ENCODE measurements at places on chromosomes 2 and 18.

DNA sequence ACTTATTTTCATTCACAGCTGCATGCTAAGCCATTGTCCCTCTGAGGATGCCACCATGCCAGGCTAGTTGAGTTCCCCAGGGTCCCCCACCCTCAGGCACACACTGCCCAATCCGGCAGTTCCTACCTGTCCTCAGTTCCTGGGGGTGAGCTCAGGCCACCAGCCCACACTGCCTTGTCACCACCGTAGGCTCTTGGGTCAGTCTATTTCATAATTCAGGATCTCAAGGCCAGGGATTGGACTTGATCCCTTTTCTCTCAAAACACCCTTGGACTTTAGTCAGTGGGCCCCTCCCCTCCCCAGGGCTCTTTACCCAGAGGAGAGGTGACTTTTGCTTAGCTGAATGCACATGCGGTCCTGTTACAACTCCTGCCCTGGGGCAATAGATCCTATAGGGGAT, 18.7 kb upstream of the MC2R start:
- no peak for DNase-seq

DNA sequence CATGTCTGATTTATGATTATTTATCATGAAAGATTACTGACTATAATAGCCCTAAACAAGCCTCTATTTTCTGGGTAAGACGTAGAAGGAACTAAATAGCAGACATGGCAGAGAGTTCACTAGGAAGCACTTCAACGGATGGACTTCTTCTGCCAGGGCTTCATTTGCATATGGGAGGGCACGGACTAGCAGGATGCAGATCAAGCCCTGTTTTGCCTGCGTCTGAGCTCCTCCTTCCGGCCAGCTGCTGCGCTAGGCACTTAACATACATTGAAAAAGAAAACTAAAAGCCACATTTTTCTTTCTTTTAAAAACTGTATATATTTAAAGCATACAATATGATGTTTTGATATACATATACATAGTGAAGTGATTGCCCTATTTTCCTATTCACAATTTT, 340.0 kb upstream of the MEX3C start:
- peak; percentile 73 for DNase-seq

- DNase-seq, result no peak
These were observed 354.8 kb downstream of the MEIS1 start for GRCh38 chr2:66789741-66790140.

DNA sequence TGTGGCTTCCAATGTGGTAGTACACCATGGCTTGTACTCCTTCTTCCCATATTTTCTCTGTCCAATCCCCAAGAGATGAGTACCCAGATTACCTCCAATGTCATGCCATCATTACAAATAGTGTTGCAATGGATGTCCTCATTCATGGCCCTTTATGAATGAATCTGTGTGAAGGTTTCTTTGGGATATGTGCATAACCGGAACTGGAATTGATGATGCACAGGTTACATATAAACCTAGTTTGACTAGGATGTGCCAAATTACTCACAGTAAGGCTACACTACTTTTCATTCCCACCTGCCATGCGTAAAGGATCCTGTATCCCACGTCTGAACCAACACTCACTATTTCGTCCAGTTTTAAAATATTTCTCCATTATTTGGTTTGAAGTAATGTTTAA, 173.9 kb upstream of the CXCR4 start:
- no peak for DNase-seq

DNA sequence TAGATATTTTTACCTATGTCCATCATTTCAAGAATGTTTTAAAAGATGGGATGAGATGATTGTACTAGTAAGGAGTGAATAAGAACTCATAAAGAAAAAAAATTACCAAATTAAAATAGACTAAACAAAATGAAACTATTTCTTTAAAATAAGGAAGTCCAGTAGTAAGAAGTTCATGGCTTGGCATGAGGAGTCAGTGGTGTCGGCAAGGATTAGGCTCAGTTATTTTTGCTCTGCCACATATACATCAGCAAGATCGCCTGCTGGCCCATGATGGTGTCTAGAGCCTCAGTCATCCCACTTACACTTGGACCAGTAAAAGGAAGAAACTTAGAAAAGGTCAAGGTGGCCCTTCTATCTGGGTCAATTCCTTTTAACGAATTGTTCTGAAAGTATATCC, 300.9 kb upstream of the SLC8A1 start:
- DNase-seq, result no peak

DNA sequence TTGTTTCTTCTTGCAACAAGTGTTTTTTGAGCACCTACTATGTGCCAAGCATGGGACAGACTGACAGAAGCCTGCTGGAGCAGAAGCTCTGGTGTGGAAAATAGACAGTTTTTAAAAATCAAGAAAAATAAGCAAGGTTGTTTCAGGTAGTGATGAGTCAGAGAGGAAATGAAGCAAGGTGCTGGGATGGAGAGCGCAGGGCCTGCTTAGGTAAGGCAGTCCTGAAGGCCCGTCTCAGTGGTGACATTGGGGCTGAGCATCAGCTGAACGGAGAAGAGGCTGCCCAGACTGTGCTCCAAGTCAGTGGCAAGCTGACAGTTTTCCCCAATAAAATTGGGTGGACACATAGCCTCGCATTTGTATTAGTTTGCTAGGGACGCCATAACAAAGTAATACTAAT, 263.6 kb downstream of the SS18 start:
- no peak for DNase-seq

DNA sequence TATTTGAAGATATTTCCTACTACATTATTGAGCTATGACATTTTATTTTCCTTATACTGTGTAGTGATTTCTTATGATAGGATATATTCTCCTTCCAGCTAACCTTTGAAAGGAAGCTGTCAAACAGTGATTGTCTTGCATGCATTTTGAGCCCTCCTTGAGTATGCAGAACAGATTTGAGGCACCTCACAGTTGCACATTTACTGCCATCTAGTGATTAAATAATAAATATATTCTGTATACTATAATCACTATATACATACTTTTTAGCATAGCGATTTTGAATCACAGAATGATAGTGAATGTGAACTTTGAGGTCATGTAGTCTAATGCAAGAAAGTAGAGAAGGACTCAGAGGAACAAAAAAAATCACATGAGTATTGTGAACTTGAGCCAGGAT, 268.4 kb upstream of the CDH19 start:
- DNase-seq, result peak; percentile 21

- DNase-seq, result no peak
These were observed 9.6 kb upstream of the ZAP70 start for GRCh38 chr2:97703741-97704140.

- no peak for DNase-seq
These were observed 91.5 kb downstream of the TEX51 start for GRCh38 chr2:126990200-126990599.

DNA sequence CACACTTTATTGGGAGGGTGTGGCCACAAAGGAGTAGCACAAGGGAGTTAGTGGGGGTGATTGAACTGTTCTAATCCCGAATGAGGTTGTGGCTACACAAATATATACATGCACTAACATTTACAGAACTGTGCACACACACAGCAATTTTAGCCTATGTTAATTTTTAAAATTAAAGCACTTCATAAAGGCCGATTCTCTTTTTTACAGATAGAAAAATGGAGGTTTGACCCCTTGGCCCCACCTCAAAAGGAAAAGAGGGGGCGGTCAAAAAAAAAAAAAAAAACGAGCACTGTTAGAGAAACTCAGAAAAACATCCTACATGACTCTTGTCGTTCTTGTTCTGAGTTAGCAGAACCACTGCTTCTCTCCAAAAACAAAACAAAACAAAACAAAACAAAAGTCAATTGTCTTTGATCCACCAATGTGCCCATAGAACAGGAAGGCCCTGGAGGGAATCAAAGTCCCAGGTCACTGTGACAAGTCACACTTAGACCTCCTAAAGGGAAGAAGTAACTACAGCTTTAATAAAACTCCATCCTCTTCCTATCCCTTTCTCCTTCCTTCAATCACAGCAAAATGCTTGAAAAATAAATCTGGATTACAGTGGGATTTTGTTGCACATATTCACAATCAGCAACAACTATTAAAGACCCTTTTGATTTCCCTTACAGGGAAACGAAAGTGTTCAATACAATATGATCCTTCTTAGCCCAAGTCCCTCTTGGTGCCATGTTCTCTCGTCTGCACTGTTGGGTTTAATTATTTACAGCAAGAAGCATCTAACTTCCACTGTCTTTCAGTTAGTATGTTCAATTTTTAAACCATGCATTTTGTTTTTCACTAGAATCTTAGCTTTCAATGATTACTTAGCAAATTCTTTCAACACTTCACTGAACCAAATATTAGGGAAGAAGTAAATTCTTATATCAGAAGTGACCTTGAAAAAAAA, 16.6 kb downstream of the LRP2 start:
- no peak for DNase-seq

GRCh38 chr2:128292599-128293425, 25.9 kb downstream of the HS6ST1 start:
- DNase-seq, result no peak

DNA sequence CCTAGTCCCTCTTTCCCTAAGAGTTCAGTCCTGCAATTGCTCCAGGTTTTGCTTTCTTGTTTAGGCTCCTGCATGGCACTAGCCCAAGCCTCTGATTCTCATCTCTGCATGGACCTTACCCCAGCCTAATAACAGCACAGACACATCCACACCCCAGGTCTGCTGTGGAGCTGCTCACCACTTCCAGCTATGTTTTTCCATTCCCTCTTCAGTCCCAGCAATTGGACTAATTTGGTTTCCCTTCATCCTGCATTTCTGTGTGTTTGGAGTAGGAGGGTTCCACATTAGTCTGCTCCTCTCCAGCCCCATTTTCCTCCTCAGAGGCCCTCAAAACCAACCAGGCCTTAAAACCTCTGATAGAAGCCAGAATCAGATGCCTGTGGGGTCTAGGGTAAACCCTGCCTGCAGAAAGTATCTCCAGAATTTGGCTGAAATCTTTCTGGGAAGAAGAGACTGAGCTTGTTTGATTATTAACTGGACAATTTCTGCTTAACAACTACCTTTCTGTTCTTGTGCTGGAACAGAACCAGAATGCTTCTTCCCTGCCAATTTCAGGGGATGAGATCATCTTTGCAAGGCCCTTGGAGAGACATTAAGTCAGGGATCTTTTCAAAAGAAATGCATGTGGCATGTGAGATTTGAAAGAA, 95.9 kb downstream of the GFPT1 start:
- peak; percentile 94 for DNase-seq

DNA sequence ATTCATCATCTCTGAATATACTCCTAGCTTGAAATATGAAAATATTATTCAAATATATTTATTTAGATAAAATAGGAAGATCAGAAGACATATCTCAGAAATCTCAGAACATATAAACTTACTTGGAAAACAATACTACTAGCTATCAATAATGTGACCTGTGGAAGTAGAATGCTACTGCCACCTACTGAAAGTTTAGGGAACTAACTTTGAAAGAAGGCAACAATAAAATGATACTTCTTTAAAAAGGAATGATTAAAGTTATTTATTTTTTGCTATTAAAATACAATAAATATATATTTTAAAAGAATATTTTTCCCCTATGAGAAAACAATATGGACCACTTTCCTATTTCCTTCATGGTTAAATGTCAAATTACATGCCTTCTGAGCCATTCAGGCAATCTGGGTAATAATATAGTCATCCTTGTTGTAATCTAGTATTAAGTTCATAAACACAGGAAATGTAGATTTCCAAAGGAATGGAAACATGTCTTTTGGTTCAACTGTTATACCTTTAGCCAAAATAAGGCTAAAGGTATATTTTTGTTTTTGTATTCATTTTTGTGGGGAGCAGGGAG, 26.0 kb downstream of the ACADL start:
- peak; percentile 36 for DNase-seq

DNA sequence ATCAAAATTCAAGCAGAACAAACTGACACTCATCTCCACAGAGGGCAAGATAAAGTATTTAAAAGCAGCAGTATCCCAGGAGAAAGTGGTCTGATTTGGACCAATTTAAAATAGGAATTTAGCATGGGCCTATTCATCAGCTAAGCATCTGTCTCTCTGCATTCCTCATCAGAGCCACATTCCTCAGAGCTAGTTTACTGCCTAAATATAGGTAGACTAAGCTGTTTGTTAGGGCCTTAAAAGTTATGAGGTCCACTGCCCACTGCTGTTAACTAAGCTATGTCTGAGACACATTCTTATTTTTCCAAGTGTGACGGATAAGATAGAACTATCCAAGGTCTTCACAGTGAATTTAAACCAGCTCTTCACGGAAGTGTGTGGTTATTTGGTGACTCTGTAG, 17.6 kb downstream of the NEB start:
- peak; percentile 5 for DNase-seq

- no peak for DNase-seq
These were observed 4.9 kb downstream of the QPCT start for GRCh38 chr2:37349231-37349860.

DNA sequence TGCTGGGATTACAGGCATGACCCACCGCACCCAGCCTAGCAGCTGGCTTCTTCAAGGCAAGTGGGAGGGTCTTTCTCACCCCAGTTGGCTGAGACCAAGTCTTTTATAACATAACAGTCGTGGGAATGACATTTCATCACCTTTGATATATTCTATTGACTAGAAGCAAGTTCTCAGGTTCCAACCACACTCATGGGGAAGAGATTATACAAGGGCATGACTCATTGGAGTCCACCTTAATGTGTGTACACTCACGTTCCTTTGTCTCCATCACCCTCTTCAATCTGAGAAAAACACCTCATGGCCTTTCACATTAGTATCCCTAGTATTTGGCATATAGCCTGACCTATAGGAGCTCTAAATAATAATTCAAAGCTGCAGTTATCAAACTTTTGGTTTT, 2.8 kb upstream of the BBS5 start:
- DNase-seq, result no peak

GRCh38 chr2:121804340-121804739, 48.9 kb downstream of the TSN start:
- no peak for DNase-seq

- DNase-seq, result no peak
These were observed 5.2 kb downstream of the CCBE1 start for GRCh38 chr18:59691996-59692395.

- DNase-seq, result peak; percentile 16
These were observed 281.9 kb upstream of the CDH7 start for GRCh38 chr18:65468881-65469280.

DNA sequence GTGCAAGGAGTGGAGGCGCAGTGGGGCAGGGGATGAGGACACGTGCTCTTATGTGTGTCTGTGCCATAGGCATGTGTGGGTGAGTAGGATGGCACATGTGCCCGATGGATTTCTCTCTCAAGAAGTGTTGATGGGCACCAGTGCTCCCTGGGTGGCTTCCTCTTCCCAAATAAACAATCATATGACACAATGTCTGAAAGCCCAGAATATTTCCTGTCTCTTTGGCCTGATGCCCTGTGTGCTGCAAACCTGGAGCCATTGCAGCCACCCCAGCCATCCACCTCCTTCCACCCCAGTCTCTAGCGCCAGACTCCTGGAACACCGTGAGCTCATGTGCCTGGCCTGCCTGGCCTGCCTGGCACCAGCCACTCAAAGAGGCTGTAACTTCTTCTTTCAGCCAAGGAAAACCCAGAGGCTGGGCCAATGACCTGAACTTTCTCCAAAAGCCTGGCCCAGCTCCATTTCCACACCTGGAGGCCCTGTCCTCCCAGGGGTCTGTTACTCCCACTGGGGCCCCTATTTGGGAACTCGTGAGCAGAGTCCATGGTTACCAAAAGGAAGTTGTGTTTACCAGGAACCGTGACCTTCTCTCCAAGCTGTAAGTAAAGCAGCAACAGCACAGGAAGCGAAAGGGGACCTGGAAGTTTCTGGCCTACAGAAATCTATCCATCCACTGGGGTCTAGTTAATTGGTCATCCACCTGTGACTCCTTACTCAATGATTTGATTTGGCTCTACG, 9.5 kb upstream of the ZBTB7C start:
- no peak for DNase-seq

All from umbilical cord (tissue), 2 donors.